Activated T-helper 17 cell treated with anti-CD3 and anti-CD28 coated beads, Interleukin-2, amount 50 U/mL, for 72 hours (primary cell): ENCODE measurements at places on chromosomes 11 and 22.

DNA sequence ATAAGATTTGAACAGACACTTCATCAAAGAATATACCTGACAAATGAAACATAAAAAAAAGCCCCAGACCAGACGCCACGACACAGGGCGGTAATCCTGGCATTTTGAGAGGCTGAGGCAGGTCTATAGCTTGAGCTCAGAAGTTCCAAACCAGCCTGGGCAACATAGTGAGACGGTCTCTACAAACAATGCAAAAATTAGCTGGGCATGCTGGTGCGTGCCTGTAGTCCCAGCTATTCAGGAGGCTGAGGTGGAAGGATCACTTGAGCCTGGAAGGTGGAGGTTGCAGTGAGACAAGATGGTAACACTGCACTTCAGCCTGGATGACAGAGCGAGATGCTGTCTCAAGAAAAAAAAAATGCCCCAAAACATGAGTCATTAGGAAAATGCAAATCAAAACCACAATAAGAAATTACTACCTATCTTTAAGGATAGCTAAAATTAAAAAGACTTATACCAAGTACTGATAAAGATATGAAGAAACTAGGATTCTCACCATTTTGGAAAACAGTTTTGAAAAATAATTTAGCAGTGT lies 91.7 kb upstream of the GRAMD1B start:
- peak; percentile 82 for ATAC-seq

GRCh38 chr11:87954476-87954875 lies 220.8 kb downstream of the RAB38 start:
- ATAC-seq: no peak

DNA sequence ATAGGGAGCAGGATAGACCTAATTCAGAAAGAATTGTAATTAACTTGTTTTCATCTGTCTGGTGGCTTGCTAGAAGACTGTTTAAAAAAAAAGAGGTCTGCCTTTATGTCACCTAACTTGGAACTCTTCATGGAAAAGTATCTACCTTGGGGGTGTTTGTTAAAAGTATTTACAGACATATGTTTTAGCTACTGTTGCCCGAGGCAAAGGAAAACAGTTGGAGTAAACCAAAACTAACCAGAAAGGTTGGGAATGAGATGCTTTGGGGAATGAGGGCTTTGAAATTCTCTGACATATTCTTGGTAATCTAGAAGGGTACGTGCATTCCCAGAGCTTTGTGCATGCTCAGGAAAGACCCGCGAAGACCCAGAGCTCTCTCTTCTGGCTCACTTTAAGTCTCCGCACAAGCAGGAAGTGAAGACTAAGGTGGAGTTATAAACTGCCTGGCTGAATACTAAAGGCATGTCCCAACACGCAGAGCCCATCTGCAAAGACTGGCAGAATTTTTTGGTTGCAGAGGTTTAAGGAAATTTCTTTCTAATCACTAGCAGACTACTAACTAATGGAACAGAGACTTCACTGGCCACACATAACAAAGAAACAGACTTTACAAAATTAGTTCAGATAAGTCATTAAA lies 33.2 kb downstream of the HIKESHI start:
- ATAC-seq: no peak

- ATAC-seq: no peak
These were observed 25.7 kb upstream of the GAL start for GRCh38 chr11:68658661-68659060.

DNA sequence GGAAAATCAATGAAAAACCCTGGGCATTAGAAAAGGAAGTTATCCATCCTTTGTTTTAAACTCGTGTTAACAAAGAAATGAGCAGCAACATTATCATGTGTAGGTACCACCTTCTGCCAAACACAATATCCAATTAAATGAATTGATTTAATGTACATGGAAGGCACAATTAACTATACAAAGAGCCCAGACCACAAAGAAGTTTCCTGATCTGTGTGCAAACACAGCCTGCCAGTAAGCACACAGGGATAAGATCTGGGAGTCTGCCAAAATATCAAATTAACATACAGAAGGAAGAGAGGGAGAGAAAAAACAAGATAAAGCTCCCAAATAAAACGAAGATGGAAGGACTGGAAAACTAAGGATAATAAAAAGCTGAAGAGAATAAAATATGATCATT lies 54.1 kb upstream of the SLC25A1 start:
- ATAC-seq: no peak

DNA sequence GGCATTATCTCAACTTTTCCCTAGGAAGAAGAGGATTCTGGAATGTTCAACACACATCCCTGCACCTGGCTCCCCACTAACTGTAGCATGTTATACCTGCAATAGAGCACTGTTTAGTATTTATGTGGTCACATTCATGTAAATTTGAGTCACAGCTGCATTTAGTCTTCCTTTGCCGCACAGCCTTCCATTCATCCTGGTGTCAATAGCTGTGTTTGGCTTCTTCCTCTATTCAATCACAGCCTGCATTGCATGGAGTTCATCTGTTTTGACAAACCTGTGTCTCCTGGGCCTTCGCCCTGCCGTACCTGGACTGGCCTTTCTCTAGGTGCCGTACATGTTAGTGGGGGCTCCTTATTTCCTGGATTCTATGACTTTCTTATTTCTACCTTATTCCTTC lies 4.1 kb upstream of the C22orf39 start:
- ATAC-seq: no peak

DNA sequence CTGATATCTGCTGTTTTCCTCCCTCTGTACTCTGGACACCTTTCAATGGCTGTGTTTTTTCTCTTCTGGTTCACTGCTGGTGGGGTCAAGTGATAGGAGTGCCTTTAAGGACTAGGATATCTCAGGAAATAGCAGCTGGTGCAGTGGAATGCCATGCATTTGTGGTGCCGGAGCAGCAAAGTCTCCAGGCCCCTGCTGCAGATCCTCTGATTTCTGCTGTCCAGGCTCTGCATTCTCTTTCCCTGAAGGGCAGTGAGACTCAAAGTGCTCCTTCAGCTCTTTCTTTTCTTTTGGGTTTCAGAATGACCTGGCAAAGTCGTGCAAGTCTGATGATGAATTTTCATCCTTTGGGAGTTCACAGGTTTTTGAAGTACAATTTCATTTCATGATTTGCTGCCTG lies 774.3 kb downstream of the FAM181B start:
- ATAC-seq: no peak

GRCh38 chr11:133064152-133064877 lies 468.0 kb downstream of the OPCML start:
- ATAC-seq: peak; percentile 14

- no peak for ATAC-seq
These were observed 32.9 kb downstream of the RBFOX2 start for GRCh38 chr22:35995772-35996171.

- ATAC-seq: peak; percentile 48
These were observed 95.9 kb downstream of the TIMP3 start for GRCh38 chr22:32897400-32897799.

DNA sequence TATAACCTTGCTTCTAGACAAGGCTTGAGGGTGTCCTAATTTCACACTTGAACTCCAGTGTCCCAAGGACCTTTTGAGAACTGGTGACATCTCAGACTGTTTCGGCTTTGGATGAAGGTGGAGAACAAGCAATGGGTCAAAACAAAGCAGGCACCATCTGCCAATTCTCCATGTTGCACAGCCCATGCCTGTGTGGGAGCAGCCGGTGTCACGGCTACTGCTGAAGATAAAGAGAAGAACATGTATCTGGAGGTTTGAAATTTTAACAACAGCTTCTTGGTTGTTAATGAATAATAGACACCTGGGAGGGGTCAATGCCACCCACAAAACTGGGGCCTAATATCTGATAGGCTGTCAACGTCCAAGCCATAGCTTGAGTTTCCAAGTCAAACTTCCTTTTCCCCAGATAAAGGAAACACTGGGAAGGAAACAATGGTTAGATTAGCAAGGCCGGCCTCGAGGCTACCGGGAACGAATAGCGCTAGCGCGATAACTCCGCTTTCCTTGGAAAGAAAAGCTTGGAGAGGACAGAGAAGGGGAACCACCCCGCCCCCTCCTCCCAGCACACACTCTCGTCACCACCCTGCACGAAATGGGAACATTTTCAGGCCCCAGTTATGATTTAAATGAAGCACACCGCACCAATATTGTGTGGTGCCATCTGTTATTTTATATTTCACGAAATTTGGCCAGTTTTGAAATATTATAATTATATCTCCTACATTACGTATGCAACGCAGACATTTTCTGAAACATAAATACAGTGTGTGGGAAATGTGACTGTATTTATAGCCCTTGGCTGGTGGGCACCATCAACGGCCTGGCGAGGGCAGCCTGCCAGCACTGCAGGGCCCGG lies 21.8 kb upstream of the OPCML start:
- ATAC-seq: no peak
